Fibroblast of skin of right biceps (primary cell): ENCODE measurements at places on chromosomes 3 and 15.

GRCh38 chr3:150105886-150106612 is 135.4 kb upstream of the PFN2 start:
- peak; percentile 76 for DNase-seq

DNA sequence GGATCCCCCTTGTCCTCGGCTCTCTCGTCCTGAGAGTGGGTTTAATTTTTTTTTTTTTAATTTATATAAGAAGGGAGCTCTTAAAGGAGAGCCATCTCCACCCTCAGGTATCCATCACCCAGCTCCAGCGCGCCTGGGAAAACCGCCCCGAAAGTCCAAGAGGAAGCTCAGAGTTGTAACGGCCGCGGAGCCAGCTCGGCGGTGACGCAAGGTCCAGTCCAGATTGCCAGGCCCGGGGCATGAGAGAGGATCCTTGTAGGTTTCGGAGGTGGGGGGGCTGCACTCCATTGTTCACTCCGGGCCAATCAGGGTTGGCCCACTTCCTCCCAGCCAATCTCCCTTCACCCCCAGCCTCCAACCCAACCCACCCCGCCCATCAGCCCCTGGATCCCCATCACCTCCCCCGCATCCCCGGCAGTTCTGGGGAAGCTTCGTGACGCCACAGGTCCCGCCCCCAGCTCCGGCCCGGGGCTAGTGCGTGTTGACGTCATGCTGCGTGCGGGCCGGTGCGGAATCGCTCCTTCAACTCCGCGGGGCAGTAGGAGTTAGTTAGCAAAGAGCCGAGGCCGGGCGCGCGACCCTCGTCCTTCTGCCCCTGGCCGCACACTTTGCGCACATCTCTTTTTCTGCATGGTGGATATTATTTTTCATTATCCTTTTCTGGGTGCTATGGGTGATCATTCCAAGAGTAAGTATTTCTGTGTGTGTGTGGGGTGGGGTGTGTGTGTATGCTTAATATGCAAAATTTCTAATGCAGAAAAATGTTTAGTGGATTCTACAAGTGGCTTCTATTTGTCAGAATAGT is at the start of gene ISL2:
ISL2 (plus strand) TSS at position 520 of the 805 bp plus-strand sequence; CDS start at position 631, 111 bp downstream.
- DNase-seq: peak; percentile 88

- DNase-seq: no peak
These were observed 63.8 kb downstream of the PEX5L start for GRCh38 chr3:179972881-179973423.

DNA sequence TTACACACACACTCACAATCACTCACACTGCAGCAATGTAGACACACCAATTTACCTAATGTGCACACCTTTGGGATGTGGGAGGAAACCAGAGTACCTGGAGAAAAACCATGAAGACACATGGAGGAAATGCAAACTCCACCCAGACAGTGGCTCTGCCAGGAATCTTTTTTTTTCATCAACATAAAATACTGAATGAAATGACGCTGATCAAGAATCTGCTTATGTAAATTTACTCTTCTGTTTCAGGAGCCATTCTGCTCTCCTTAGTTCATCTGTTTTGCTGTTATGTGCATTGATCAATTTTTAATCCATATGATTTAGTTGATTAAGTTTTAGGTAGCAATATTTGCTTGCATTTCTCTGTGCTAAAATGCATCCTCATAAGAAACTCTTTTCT is 414.2 kb upstream of the CCDC54 start:
- DNase-seq: no peak

GRCh38 chr3:99747915-99748314 is 69.7 kb upstream of the CMSS1 start:
- peak; percentile 69 for DNase-seq

GRCh38 chr3:160482796-160483195 is 33.2 kb upstream of the TRIM59 start:
- no peak for DNase-seq

DNA sequence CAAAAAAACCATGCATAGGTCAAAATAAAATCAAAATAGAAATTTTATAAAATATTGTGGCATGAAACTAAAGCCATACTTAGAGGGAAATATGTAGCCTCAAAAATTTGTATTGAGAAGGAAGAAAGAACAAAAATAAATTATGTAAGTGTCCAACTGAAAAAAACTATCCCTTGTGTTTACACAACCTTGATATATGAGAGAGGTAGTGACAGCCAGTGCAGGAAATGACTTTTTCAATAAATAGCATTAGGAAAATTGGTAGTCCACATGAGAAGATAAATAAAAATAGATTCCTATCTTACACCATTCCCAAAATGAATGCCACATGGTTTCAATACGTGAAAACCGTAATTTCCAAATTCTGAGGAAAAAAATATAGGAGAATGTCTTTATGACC is 13.2 kb upstream of the PRSS50 start:
- no peak for DNase-seq

DNA sequence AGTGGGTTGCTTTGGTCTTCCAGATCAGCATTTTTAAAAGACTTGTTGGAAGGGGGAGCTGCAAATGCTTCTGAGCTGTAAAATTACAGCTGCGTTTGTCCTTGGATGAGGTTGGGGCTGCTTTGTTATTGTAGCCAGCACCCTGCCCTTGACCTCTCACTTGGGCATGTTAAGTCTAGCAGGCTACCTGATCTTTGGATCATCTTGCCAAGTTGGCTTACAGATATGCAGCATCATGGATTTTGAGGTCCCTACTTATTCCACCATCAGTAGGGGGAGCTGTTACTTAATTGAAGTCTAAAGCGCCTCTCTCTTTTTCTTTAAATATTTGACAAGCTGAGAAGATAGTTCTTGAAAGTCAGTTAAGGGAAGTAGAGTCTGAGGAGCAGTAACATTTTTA is 793.0 kb downstream of the MCTP2 start:
- peak; percentile 28 for DNase-seq

DNA sequence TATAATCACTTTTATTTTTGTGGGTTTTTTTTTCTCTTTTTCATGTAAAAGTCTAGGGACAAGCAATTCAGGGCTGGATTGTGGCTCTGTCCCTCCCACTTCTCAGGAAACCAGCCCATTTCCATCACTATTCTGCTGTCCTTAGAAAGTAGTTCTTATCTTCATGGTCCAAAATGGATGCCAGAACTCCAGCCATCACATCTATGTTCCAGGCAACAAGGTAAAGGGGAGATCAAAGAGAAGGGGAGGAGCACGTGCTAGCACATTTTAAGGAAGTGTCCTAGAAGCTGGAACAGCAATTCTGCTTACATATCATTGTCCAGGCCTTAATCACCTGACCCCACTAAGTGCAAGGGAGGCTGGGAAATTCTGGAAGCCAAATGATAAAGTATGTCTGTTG is 181.1 kb upstream of the C2CD4B start:
- DNase-seq: no peak

DNA sequence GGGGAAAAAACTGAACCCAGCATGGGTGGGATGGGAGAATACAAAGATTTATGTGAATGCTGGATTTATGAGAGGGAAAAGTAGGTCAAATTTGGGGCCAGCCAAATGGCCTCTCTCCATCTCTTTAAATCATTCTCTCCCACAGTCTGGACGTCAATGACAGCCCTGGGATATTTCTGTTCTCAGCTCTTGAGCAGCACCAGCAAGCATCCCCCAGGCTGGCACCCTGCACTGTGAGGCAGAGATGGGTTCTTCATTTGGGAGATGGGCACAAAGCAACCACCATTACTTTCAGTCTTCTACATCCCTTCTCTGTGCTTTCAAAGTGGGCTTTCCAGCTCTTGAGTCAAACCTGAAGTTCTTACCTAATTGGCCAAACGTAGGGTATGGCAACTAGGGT is 321.0 kb downstream of the NTRK3 start:
- DNase-seq: no peak

DNA sequence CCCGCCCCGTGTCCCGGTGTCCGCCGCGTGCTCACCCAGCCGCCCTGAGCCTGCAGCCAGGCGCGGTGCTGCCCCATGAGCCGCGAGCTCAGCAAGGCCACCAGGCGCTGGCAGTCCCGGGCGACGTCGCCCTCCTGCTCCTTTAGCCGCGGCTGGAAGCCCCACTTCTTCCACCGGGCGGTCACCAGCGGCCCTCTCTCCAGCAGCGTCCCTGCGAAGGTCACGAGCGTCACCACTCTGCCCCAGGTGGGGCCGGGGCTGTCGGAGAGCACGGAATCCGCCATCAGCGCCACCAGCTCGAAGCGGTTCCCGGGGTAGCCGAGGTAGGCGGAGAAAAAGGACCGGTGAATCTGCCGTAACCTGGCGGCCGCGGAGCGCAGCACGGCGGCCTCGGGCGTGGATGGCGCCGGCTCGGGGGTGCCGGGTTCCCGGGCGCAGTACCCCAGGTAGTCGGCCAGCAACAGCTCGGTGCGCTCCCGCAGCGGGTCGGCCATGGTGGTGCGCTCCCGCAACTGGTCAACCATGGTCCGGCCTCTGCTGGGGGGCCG is 298 bp downstream of the BCL2L10 start:
- no peak for DNase-seq

GRCh38 chr3:60609446-60609845 is 641.8 kb downstream of the FHIT start:
- peak; percentile 44 for DNase-seq

DNA sequence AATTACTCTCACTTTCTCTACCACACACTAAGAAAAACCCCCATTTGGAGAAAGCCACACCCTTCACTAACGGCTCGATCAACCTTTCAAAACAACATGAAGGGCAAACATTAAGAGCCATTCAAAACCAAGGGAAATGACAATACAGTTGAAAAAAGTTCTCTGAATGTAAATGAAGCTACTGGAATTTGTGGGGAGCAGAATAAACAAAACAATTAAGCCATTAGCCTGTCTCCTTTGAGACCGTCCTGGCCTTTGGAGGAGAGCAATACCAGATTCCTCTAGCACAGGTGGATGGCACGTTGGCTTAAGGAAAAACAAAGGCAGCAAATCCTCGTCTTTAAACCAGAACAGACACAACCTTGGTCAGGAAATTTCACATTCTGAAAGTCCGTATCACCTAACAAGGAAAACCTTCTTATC is 18.7 kb downstream of the MYO1E start:
- no peak for DNase-seq

GRCh38 chr3:134325706-134326105 is 48.5 kb downstream of the AMOTL2 start:
- no peak for DNase-seq

DNA sequence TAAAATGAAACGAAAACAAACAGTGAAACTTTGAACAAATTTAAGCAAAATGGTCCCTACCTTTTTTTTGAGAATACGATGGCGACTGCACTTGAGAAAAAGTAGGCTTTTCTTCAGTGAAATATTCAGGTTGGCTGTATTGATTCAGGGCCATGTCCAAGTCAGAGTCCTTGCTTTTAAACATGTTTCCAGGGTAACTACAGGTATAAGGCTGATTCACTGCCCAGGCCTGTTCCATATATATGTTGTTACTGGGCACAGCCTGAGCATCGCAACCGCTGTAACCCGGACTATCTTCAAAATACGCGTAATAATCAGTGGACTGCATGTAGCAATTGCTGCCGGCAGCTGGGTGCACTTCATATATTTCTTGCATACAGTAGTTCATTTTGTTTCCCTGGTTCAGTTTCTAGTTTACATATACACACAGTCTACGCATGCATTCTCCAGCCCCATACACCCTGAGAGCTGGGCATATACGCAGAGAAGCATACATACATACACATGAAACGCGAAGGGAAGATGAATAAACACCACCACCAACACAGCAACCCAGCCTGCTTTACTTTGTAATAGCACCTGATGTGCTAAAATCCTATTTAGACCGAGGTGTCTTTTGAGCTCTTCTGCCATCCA is 220.0 kb downstream of the NR1D2 start:
- no peak for DNase-seq

DNA sequence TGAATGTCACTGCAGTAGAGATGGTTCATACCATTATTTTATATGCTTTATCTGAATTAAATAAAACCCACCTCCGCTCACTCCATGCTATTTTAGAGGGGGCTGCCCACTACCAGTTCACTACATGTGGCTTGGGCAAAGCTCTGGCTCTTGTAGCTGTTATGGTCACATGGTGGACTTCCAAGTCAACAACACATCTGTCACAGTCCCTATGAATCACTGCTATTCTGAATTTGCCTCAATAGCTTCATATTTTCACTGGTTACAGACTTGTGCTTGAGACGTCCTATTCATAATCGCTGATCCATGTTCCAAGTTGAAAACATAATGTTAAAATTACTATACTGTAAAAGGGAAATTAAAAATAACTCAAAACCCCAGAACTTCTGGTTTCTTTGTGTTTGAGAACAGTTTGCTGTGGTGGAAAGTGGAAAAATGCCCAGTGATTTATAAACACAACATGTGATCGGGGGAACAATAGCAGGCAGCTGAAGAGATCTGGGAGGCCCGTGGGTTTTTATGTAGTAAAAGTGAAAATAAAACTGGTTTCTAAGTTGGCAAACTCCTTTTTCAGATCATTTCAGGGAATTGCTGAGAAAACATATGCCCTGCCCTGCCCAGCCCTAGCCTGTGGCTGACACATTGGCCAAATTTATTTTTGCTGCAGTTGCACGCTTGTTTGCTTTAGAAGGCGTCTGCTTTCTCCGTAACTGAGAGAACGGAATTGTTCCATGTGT is 128.8 kb upstream of the PRR23C start:
- DNase-seq: peak; percentile 2

DNA sequence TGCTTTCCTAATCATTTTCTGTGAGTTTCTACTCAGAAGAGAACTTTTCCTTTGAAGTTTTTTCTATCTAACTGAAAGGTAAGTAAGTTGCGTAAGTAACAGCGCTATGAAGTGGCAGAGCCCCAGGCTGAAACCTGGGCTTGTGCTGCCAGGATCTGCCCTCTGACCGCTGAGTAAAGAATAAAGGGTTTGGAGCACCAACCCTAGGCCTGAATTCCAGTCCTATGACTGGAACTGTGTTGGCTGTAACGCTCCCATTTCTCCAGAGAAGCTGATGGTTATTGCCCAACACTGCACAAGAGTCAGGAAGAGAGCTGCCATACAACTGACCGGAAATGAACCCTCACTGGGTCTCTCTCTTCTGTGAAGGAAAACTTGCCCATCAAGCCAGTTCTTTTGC is 87.0 kb downstream of the FOXB1 start:
- DNase-seq: peak; percentile 70

GRCh38 chr3:116958291-116958690 is 248.7 kb downstream of the TUSC7 start:
- no peak for DNase-seq

DNA sequence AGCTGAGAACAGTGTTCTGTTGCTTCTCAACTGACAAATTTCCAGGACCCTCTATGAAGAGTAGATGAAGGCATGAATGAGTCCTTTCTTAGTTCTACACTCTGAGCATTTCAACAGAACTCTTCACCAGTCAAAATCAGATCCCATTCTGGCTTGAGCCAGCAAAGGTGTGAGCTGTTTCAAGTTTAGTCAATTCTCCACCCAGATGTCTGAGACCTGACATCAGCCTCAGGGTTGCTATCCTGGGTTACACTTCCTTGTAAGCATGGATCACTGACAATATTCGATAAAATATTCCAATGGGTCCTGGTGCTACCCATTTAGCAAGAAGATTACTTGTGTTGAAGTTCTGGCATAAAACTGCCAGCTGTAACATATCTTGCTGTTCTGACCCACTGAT is 97.6 kb upstream of the PPP2R3A start:
- DNase-seq: no peak

DNA sequence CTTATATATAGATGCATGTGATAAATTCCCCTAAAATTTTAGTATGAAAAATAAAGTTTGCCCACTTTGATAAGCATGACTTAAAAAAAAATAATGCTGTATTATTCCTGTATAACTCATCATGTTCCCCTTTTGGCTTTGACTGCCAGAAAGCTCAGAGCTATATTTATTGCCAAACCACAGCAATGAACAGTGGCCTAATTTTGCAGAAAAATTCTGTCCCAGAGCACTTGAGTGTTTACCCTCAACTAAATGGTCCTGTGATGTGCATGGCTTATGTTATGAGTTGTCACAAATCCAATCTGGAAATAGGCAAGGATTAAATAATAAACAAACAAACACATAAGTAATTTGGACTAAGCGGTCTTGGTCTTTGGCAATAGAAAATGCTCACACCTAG is 276.7 kb downstream of the SLC9A9 start:
- DNase-seq: no peak
